ENCODE measurements at places on chromosomes 2 and 18.

DNA sequence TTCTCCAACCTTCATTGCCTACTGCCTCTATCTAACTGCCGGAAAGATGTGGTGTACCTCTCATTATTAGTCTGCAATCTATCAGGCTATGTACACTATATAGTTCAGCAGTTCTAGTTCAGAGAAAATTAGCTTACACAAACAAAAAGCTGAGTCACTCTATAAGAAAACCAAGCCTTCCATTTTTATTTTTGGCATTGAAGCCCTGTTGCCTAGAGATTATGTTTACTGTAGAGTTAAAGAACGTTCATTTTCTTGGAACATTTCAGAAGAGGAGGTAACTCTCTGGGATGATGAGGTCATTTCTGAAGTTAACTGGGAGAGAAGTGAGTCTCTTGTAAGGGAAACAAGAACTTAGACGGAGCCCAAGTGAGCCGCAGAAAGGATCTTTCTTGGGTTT, 133.5 kb downstream of the FAM124B start:
- DNase-seq = no peak

DNA sequence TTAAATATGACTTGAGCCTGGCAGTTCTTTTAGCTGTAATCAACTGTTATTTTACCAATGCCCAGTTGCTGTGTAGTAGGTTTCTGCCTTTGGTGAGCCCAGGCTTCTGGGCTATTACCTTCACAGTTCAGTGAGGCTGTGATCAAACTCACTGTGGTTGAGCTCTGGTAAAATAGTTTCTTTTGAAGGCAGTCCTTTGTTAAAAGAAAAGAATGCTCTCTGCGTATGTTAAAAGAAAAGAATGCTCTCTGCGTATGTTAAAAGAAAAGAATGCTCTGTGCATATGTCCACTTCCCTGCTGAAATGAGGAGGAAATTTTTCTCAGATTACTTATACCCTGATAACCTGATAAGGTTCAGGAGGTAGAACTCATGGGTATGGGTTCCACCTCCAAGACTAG, 244.3 kb downstream of the RNF144A start:
- DNase-seq = no peak

DNA sequence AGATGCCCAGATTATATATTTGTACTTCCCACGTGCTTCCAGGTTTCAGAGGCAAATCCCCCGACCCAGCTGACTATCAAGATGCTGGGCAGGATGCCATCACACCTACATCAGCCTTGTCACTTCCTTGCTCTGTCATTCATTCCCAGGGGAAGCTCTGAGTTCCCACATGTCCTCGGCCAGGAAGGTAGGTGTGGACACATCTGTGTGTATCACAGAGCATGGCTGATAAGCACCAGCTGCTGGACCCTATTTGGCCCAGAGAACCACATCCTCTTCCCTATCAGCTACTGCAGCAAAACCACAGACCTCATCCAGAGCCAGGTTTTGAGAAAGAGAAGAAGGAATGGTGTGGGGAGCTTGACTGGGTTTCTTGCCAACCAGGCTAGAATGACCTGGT, 31.9 kb upstream of the ITGA6 start:
- no peak for DNase-seq

DNA sequence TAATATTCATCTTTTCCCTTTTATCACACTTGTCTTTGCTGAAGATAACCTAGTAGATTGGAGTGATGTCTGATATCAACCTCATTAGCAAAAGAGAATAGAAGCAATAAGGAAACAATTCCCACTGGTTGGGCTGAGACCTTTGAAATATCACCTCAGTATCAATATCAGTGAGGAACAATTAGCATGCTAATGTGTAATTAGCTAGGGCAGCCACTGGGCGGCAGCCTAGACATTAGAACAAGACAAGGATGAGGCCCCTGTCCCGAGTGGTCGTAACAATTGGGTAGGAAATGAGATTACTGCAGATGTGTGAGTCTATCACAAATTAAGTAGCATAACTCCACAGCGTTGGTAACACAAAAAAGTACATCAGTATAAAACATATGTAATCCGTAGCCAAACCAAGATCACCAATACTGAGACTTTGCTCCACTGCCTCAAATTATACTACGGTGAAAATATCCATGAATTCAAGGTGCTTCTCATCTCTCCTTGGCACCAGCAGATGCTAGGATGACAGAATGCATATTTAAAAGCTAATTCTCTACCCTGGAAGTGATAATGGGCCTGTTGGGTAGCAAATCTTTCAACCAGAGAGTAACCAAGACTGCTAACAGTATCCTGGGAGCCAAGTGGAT, 99.1 kb downstream of the ALPK2 start:
- peak; percentile 71 for DNase-seq

- no peak for DNase-seq
Observed at GRCh38 chr18:79241755-79242154, 154.0 kb upstream of the NFATC1 start.
